ENCODE measurements at places on chromosomes 3 and 15. TPM values are rescaled to one million over a fixed set of nuclear protein-coding genes. Genes with fewer than 3 reads are reported as not detected.

DNA sequence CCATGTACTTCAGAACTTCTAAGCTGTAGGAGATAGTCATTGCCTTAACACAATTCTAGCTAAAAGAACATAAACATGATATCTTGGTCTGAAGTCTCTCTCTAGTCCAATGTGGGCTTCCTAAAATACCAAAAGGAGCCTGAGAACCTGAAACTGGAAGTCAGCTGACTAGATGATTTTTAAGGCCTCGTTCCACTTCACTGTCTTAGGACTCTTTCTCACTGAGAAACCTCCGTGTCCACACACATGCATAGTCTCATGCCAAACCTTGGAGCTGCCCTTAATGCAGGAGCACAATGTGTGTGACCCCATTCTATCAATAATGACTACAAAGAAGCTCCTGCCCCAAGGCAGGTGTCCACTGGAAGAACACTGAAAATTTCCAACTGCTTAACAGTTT, 87.7 kb downstream of the ETFA start:
- no peak for DNase-seq

DNA sequence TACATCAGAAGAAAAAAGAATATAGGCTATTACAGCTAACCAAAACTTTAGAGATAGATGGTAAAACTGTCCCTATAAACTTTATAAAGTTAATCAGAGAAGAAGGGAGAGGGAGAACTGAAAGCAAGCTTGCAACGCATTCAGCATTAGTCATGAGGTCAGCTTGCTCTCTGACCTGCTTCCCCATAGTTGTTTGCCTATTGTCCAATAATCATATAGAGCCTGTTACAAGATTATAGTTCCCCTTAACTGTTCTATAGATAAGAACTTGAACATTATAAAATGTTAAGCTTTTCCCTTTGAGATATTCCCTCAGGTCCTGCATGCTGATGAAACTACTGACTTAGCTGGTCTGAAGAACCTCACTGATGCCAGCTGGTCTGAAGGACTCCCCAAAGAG, 74.5 kb downstream of the CPNE4 start:
- no peak for DNase-seq

The XCR1 gene
- total RNA-seq, result not detected

GRCh38 chr15:39999538-40000200, 39.3 kb downstream of the SRP14 start:
- DNase-seq, result no peak

The MEIS2 gene
- total RNA-seq, result 17.1 TPM

The C2CD4A gene
- total RNA-seq, result not detected

The GATA2 gene
- total RNA-seq, result 1.6 TPM

The ITGA11 gene
- total RNA-seq, result 0.77 TPM

- no peak for DNase-seq
Observed at GRCh38 chr3:11735638-11736037, 91.9 kb upstream of the VGLL4 start.

The RASGRP1 gene
- total RNA-seq, result 0.53 TPM

- DNase-seq, result no peak
Observed at GRCh38 chr15:31230630-31231485, 95.8 kb upstream of the KLF13 start.

DNA sequence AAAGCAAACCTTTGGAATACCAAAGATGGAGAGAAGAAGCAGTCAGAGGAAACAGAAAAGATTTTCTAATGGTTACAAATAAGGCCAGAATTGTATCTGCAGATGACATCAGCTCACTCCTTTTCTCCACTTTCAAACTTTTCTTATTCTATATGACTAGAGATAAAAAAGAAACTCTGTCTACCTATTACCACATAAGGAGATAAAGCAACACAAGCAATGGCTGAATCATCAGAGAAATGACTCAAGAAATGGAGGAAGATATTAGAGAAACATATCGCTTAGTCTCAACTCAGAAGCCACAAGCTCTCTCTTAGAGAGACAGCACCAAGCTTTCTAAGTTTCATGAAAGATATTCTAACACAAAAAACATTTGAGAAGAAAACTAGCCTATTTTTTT, 784.0 kb downstream of the ZPLD1 start:
- peak; percentile 59 for DNase-seq

- DNase-seq, result peak; percentile 52
Observed at GRCh38 chr15:100889385-100890050, 9.9 kb downstream of the ALDH1A3 start.

DNA sequence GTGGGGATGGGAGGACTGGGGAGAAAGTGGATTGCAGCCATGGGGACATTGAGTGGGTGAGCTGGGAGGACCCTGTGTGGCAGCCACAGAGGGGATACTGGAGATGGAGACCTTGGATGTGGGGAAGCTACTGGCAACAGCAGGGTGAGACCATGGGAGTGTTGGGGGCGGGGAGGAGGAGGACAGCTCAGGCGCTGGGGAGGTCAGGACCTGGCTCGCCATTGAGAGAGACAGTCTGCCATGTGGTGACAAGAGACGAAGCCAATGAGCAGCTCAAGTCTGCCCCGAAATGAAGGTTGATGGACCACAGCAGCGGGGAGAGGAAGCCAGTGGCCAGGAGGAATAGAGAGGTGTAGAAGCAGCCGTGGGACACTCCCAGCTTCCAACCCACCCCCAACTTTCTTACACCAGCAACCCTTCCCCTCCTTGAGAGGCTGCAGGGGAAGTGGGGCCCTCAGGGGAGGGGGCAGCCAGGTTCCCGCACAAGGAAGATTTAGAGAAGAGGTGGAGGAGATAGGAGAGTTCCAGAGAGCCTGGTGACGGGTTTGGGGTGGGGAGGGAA, 118.1 kb downstream of the ASB7 start:
- DNase-seq, result no peak

DNA sequence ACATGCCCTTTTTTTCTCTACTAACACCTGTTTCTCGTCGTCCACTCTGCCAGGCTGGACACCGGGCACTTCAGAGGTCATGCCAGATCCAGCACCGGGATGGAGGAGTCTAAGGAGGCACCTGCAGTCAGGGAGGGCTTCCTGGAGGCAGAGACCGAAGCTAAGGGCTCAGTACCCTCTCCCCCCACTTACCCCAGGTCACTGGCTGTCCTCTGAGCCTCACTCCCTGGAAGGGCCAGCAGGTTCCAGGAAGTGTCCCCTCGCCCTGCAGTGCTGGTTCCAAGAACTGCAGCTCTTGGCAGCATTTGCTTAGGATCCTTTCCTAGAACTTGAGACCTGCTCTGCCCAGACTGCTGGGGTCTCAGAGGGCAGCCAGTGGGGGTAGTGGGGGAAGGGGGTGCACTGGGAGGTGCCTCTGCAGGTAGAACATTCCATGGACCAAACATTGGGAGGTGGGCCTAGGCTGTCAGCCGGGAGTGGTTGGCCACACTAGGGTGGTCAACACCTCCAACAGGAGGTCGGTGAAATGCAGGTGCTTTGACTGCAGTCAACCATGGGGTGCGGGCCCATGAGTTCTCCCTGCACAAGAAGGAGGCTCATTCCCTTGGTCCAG, 11.3 kb downstream of the CISH start:
- no peak for DNase-seq

GRCh38 chr3:122497425-122497824, 17.3 kb downstream of the KPNA1 start:
- peak; percentile 97 for DNase-seq

DNA sequence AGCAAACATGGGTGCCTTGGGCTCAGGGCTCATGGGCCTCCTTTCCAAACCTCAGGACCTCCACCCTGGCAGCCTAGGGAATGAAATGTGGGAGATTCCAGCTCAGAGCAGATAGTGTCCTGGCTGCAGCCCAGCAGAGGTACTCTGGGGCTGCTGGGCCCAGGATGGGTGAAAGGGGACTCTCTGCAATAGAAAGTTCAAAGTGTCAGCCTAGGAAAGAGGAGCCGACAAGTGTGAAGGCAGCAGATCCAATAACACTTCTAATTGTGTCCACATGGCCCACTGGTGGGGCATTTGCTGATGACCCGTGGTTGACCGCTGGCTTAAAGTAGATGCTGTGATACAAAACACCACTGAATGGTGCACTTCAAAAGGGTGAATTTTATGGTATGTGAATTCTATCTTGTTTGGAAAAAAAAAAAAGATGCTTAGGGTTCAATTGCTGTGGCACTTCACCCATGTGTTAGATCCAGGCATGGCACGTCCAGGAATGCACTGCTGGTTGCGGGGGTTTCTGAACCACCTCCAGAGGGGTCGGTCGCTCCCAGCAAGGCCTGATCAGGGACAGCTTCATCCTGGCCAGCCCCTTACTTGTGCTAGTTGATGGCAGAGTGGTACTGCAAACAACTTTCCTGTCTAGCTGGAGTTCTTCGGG, 20.9 kb downstream of the AMOTL2 start:
- DNase-seq, result no peak

Data from HT1080 (cell line).